ENCODE measurements at places on chromosomes 3 and 15. TPM values are rescaled to one million over a fixed set of nuclear protein-coding genes. Genes with fewer than 3 reads are reported as not detected.

DNA sequence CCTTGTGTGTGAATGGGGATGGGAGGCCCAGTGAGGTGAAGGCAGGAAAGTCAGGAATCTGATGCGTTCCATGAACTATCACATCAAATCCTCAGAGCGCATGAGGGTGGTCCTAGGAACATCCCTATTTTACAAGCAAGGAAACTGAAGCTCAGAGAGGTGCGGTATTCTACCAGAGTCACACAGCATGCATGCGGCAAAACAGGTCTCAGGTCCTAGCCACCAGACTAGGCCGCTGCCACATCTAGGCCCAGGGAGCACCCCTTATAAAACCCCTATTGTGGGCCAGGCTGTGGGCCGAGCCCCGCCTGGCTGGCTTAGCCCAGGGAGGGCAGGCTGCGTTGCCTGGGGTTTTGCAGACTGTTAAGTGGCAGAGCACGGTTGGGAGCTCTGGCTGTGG is 17.9 kb upstream of the GRIP2 start:
- DNase-seq = no peak

- DNase-seq = no peak
Observed at GRCh38 chr3:55728461-55729100, 241.5 kb upstream of the WNT5A start.

DNA sequence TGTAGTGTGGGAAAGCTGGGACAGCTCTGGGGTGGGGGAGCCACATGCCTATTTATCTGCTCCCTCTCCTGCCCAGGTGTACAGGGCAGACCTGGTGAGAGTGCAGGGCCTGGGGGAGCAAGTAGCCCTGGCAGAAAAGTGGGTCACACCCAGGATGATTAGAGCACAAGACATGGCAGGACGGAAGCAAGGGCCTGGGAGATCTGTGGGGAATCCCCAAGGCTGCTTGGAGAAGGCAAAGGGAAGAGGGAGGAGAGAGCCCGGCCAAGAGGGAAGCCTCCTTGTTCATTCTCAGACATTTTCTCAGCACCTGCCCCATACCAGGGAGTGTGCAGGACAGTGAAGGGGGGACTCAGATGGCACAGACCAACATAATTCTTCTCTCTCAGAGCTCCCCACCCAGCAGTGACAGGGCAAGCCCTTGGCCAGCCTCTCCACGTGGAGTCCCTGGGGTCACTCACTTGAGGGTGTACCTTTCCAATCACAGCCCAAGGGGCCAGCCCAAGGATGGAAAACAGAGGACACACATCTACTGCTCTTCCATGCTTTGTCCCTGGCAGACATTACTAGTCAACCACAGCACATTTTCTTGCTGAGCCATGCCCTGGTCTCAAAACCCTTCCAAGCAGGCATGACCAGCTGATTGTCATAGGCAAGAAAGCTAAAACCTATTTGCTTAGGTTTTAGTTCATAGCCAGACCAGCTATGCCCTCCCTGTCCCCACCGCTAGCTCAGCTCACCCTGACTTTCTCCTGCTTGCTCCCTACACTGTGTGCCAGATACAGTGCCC is 4.9 kb upstream of the DUSP7 start:
- DNase-seq = no peak

DNA sequence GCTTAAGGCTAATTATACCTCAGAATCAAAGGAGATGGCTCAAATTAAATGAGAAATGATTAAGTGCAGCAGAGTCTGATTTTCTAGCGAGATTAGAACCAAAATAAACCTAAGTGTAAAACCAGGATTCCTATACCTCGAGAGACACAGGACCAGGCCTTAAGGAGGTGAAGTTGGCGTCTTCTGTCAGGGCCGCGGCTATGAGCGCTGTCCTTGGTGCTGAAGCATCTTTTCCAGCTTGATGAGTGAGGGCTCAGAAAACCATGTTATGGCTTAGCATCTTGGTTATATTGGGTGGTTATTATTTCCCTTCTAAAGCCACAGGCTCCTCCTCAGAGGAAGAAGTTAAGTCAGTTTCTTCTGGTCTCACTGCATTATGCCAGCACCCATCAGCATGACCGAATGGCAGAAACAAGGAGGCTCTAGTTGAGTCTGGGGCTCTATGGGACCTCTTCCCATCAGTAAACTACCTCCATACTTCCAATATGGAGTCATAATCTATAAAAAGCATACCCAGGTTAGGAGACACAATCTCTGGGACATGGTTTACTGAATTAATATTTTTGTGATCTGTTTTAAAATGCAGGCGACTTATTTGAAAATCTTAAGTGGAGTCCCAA is 120.1 kb upstream of the NMNAT3 start:
- peak; percentile 44 for DNase-seq

DNA sequence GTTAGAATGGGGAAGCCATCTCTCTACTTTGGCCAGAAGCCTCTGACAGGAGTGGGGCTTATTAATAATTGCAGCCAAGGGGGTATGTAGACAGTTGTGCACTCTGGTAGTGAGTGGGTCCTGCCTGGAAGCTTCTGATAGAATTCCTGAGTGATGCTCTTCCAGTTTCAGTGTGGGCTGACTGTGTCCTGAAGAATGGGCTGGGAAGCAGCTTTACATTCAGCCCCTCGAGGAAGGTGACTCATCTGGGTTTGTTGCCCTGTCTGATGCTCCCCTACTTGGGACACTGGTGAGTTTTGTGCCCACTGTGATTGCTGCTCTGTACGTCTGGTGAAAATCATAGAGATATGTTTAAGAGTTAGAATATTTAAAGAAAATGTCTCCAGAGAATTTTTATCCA is 444.7 kb upstream of the RBMS3 start:
- no peak for DNase-seq

- DNase-seq = no peak
Observed at GRCh38 chr15:92463826-92464225, 70.1 kb downstream of the ST8SIA2 start.

DNA sequence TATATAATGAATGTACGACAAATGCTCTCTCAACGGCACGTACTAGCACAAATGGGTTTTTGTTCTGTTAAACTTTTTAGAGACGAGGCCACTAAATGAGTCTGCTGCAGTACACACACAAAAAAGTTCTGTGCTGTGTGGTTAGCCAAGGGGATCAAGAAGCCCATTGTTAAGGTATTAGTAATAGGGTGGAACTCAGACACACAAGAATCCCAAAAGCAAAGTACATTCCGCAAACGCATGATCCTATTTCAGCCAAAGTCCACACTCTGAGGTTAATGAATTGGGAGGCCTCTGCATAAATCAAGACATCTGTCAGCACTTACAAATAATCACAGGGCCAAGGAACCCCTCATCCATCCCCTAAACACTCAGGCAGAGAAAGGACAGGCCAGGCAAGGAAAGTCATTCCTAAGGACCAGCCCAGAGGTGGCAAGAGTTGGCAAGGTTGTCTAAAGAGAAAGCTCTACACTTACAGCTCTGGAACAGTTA is 12.1 kb downstream of the OSBPL10 start:
- DNase-seq = no peak

GRCh38 chr3:10000686-10001085 is 14.0 kb upstream of the EMC3 start:
- DNase-seq = no peak

GRCh38 chr3:16741890-16742289 is 136.7 kb upstream of the DAZL start:
- DNase-seq = peak; percentile 40

GRCh38 chr15:101361418-101361817 is 66.4 kb upstream of the SNRPA1 start:
- DNase-seq = no peak

DNA sequence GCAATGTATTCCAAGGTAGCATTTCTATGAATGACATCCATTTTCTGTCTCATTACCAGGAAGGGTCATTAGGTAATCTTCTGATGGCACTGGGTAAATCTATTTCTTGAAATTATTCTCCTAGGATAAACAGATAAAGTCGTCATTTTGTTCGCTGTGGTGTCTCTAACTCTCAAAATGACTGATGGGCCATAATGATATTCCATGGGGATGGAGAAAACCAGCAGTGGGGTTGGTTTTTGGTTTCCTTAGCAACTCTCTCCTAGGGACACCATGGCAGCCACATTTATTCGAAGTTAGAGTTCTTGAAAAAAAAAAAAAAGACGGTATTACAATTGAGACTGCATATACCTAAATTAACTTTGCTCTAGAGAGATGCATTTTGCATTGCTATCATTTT is 231.3 kb upstream of the SLCO3A1 start:
- no peak for DNase-seq

DNA sequence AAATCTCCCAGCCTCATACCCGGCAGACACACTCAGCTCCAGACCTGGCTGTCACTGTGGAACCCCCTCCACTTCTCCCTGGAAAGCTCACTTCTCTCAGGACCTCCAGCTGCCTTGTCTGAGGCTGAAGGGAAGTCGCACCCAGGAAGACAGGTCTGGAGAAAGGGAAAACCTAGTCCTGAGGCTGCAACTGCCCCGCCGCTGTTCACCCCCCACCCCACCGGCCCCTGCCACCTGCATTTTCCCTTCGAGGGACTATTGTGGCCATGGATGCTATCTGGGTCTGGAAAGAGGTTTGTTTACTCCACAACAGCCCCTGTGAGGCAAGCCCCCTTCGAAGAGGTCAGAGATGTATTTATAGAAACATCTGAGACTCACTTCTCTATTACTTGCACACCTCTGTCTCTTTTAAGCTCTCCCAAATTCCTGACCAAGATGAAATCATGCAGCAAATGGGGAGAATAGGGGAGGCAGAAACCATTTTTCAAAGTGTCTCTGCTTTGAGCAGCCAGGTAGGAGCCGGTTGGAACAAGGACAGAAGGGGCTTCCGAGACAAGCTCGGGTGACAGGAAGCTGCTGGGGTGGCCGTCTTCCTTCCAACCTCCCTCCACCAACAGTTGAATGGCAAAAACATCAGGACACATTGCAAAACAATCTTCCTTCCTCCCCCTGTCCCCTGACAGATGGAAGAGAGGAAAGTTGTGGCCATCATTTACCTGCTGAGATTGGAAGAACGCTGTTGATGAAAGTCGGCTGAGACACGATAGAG is 518 bp downstream of the COLQ start:
- no peak for DNase-seq

DNA sequence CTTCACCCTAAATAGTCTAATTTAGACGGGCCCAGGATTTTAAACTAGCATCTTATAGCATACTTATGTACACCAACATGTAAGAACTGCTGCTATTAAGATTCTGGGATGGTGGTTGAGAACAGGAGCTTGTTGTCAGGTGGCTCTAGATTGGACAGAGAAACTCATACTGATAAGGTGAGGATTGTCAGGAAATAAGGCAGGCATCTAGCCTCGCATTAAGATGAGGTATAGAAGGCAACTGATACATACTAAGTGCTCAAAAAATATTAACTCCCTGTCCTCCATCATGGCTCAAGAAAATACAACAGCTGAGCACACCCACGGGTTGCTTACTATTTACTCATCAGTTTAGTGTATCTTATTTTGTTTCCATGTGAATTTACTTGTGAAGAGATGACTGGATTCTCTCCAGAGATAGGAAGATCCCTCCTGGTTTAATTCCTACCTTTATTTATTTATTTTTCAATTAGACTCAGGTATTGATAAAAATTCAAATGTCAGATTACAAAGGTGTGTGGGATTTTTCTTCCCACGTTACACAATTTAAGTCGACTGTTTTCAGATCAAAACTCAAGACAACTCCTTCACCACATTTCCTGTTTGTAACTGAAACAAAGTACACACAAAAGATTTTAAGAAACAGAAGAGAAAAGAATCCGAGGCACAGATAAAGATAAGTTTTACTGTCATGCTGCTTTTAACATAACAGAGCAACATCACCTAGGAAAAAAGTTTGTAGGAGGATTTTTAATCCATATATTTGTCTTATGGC is at the start of gene TRAT1:
TRAT1 (plus strand) TSS at position 664 of the 775 bp plus-strand sequence. CDS start 142 bp downstream, outside the sequence.
- no peak for DNase-seq

DNA sequence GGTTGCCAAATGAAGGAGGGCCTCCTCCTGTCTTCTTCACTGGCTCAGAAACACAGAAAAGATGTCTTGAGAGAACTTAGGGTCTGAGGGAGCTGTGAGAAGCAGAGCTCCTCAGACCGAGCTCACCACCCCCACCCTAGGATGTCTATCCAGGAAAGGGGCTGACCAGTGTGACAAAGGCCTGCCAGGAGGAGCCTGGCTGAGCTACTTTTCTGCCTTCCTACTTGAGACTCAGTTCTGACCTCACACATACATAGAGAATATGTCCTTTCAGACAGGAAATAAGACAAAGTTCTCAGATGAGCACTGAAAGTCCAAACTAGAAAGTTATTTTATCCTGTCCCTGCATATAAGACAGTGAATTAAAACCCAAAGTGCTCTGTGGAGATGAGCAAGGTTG is 54.5 kb downstream of the KIF9 start:
- DNase-seq = no peak

DNA sequence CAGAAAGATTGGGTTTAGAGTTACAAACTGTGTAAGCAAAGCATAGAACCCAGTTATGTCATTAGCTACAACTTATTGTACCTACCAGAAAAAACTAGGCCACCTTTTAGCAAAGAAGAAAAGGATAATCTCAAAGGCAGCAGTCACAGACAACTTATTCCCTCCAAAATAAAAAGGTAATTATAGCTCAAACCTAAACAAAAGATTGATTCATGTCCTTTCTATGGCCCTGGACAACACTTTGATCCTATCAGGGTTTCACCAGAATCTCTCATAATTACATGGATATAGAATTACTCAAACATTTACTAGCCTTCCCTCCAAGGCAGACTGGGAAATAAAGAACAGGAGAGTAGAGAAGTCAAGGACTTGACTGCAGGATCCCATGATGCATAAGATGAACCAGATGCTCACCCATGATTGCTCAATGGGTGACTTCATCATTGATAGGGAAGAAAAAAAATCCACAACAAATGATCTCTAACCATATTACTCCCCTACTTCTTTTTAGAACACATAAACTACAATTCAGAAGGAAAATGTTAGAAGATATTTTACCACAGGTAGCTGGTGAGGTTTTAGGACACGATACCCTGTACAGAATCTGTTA is 17.4 kb downstream of the DET1 start:
- no peak for DNase-seq

- no peak for DNase-seq
Observed at GRCh38 chr3:33732394-33732793, 14.3 kb upstream of the CLASP2 start.

- DNase-seq = no peak
Observed at GRCh38 chr15:35043373-35044095, 41.6 kb downstream of the NANOGP8 start.

- DNase-seq = no peak
Observed at GRCh38 chr3:50873376-50874157, 198.8 kb downstream of the DOCK3 start.

- no peak for DNase-seq
Observed at GRCh38 chr3:194913316-194913715, 227.6 kb downstream of the FAM43A start.

IL5RA gene
- total RNA-seq = not detected

GOLGA6B gene
- total RNA-seq = not detected

TRPM1 gene
- total RNA-seq = not detected

C3orf22 gene
- not detected for total RNA-seq

HDC gene
- total RNA-seq = 0.88 TPM

NTRK3 gene
- total RNA-seq = 3.6 TPM
